Vagina (tissue), 2 donors: ENCODE measurements at places on chromosomes 11 and 22. TPM values are rescaled to one million over a fixed set of nuclear protein-coding genes. Genes with fewer than 3 reads are reported as not detected.

OR8G1 gene
- not detected for total RNA-seq

IGF2 gene
- 56.5 TPM for total RNA-seq

OR8D4 gene
- not detected for total RNA-seq

TMEM25 gene
- total RNA-seq = 21.4 TPM

ANKK1 gene
- 1.5 TPM for total RNA-seq

DNA sequence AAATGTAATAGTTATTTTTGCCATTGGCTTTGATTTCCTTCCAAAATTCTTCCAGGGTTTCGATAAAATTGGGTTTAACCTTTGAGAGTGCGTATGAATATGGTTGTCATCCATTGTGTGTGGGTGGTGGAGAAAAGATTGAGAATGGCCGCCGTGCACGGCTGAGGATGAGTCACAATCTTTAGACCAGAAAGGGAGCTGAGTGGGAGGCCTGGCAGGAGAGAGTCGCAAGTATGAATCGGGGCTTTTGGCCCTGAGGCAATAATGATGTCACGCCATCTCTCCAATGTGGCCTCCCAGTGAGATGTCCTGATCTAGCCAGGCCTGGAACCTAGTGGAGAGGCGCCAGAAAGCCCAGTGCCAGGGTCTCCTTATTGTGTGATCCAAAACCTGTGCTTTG is 33.1 kb upstream of the SMPD1 start:
- no peak for DNase-seq

GRCh38 chr11:122375687-122376399 is 259.8 kb upstream of the BLID start:
- no peak for DNase-seq

DNA sequence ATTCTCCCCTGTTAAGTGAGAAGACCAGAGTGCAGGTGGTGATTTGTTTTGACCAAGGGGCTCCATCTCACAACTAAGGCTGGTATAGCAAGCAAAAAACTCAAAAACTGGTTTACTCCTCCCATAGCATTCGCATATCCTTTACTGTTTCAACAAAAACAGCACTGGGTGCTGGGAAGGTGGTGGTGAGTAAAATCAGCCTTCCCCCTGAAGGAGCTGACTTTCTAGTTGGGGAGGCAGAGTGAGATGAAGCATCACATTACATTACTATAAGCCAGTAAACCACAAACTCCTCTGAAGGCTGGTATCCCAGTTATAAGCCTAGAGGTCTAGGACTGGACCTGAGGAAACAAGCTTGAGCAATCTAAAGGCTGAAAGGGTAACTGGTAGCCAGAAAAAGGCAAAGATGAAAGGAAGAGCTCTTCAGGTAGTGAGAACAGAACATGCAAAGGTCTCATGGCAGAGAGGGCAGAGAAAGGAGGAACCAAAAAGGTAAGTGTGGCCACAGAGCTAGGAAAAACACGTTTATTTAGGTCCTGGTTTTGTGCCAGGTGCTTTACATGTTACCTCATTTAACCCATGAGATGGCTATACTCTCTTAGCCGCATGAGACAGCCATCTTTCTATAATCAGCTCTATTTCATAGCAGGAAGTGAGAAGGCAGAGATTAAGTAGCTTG is 22.3 kb downstream of the TMEM123 start:
- no peak for DNase-seq

DNA sequence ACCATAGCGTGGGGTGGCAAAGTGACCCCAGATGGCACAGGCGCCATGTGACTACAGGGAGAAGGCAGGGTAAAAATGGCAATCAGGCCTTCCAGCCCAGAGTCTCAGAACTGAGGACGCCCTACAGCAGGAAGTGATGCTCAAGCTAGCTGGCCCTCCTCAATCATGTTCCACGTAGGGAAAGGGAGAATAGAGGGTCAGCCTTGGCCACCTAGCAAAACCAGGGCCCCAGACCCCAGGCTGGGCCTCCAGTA is 978 bp upstream of the ANKRD13D start:
- no peak for DNase-seq

DNA sequence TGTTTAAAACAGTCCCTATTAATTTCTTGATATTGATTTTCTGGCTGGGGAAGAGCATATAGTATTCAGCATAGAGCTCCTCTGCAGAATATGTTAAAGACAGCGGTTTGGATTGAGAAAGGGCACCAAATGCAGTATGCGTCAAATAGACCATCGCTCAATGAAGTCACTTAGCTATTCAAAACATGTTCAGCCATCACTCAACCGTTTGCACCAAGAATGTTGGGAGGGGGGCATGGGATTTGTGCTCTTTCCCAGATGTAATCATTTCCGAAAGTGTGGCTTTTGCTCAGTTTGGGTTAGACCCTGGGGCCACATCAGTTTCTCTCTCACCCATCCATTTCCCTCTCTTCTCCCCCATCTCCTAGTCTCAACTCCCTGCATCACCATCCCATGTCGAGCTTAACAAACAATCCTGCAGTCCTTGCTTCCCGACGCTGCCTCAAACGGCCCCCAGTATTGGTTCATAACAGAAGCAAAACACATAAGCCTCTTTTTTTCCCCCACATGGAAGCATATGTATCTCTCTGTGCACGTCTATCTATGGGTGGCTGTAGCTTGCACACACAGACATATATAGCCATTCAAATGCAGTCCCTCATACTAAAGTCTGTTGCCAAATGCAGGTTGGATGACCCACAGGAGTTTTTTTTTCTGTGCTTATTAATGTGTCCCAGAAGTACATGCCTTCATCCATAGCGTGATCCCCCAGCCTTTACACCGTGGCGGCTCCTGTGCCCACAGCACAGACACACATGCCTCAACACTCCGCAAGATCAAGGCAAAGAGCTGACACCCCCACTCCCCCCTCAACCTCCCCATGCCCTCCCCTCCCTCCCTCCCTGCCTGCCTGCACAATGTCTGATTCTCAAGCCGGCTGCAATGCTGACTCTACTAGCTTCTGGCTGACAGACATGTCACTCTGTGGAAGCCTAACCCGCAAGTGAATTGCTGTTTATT is 2.6 kb downstream of the CACNG2 start:
- no peak for DNase-seq
